ENCODE measurements at places on chromosomes 12 and 14.
A peak's percentile ranks its signal among the peaks of the same experiment; 100 is the strongest.

- DNase-seq = no peak
Observed at GRCh38 chr12:54279227-54279631, 693 bp downstream of the CBX5 start.

DNA sequence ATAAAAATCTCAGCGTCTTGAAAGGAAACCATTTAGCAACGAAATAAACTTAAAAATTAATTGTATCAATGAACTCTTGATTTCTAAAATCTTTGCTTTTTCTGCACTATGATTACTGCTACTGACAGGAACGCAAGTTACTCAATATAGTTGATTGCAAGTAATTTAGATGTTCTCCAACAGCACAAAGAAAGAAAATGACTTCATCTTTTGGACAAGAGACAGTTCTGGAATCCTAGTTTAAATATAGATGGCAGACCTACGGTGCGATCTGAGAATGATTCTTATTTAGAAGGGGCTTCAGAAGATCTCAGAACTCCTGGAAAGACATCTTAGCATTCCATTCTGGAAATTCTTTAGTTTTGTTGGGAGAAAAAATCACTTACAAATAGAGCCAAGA, 1.4 kb upstream of the SUDS3 start:
- no peak for DNase-seq

- DNase-seq = peak; percentile 27
Observed at GRCh38 chr12:66708704-66709456, 30.0 kb upstream of the GRIP1 start.

DNA sequence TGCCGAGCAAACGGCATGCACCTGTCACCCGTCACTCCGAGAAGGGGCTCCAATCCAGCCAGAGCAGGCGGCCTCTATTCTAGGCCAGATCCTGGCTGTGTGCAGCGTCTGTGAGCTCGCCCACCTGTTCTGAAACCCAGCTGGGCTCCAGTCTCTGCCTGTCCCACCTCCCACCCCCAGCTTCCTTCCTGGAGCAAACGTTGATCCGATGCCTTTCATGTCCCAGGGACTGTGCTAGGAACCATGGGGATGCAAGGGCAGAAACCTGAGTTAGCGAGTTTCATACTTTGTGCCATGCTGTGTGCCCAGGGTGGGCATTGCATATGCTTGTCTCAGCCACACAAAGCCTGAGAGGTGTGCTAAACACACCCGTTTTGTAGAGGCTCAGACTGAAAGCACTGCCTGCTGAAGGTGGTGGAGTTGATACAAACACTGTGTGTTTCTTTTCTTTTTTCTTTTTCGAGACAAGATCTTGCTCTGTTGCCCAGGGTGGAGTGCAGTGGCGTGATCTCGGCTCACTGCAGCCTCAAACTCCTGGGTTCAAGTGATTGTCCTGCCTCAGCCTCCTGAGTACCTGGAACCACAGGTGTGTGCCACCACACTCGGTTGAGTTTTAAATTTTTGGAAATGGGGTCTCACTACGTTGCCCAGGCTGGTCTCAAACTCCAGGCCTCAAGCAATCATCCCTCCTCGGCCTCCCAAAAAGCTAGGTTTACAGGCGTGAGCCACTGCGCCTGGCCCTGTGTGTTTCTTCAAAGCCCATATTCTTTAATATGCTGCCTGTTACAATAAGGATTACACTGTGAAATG, 84.1 kb upstream of the MED13L start:
- DNase-seq = no peak

DNA sequence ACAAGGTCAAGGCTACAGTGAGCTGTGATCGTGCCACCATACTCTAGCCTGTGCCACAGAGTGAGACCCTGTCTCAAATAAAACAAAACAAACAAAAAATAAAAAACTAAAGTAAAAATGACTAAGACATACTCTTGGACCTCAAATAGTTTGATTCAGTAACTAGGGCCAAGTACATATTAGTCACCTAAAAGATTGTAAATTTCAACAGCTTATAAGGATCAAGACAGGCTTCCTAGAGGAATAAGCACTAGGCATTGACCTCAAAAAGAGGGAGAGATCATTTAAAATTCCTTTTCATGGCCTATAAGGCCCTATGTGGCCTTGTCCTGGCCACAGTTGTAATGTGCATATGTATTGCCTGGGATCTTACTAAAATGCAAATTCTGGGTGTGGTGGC, 46.0 kb upstream of the CHST11 start:
- DNase-seq = no peak

DNA sequence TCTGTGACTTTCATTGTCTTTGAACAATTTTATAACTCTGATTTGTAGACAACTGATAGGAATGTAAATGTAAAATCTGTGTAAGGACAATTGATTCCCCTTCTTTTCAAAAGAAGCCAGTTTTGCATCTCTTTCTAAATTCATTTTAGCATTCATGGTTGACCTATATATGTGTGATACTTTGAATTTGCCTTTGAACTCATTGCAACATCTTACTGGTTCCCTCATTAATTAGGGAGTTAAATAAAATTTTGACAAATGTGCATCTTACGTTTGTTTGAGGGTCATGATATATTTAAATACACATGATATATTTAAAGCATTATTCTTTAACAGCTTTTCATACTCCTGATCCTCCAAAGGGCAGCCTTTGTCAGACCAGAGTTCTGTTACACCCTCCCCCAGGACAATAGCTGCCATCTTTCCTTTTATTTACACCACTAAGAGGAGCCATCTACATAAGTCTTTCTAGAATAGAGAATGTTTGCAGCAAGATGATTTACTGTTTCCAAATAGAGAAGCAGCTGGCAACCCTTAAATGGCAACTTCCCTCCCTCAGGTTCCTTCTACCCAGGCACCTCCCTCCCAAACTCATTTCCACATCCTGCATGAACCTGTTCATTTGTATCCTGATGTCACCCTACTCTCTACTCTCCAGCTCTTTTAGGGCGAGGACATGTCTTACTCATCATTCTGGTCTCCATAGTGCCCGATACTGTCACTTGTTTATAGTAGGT, 40.2 kb upstream of the APPL2 start:
- no peak for DNase-seq

GRCh38 chr12:81596558-81596957, 162.6 kb downstream of the PPFIA2 start:
- no peak for DNase-seq

DNA sequence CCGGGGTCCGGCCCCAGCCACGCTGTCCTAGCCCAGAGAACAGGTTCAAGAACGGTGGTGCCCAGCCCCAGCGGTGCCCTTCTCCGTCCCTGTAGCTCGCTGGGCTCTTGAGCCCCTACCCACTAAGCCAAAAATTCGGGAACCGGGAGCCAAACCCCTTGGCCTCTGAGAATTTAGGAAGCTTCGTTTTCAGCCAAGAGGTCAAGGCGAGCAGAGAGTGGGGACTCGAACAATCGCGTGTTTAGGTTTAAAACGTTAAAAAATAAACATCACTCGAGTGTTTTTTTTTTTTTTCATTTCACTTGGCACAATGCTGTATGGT, 6.2 kb downstream of the SIX1 start:
- DNase-seq = no peak

DNA sequence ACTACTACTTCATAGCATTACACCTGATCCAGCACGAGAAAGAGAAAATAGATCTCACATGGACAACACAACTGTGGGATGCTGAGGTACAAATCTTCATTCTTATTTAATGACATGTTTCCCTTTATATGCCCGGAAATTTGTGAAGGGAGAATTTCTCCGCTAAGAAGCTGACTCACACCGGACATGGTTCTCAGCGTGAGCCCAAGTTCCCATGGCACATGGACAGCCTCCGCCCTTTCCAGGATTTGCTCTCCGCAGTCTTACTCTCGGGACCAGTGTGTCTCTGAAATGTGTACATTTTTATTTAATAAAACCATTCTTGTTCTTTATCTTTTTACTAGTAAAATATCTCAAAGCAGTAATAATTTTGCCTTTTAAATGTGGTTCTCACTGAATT, 1154.8 kb downstream of the TMEM121 start:
- no peak for DNase-seq

- no peak for DNase-seq
Observed at GRCh38 chr14:53851394-53852090, 105.1 kb downstream of the BMP4 start.

GRCh38 chr12:19689801-19690472, 250.6 kb downstream of the AEBP2 start:
- DNase-seq = no peak
